ENCODE measurements at places on chromosomes 13 and 19.
A peak's percentile ranks its signal among the peaks of the same experiment; 100 is the strongest.

GRCh38 chr19:14004619-14005348 lies 1.3 kb downstream of the RFX1 start:
- no peak for DNase-seq

DNA sequence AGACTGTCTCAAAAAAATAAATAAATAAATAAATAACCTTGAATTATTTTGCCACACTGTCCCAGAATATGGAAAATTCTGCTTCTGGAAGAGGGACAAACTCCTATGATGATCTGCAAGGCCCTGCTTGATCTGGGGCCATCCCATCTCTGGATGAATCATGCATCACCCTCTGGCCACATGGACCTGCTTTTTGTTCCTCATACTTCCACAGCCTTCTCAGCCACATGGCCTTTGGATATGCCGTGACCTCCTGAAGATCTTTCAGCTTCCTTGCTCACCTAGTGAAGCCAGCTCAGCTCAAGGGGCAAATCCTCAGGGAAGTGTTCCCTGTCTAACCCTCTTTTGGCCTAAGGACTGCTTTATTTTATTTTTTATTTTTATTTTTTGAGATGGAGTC lies 10.3 kb downstream of the IER2 start:
- no peak for DNase-seq

GRCh38 chr19:51094696-51095279 lies 12.1 kb upstream of the KLK14 start:
- peak; percentile 70 for DNase-seq

DNA sequence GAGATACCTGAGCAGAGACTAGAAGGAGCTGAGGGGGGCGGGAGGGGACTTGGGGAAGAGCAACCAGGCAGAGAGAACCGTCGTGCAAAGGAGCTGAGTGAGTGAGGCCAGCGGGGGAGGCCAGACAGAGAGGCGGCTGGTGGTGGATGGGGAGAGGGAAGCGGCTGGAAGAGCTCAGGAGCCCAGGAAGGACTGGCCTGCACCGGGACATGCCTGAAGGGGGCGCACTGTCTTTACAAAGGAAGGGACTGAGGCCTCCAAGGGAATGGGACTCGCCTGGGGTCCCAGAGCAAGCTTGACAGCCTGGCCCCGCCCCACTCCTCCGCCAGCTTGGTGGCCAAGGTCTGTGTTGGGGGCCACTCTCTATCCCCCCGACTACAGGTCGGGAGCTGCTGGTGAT lies 14.9 kb downstream of the ONECUT3 start:
- no peak for DNase-seq

DNA sequence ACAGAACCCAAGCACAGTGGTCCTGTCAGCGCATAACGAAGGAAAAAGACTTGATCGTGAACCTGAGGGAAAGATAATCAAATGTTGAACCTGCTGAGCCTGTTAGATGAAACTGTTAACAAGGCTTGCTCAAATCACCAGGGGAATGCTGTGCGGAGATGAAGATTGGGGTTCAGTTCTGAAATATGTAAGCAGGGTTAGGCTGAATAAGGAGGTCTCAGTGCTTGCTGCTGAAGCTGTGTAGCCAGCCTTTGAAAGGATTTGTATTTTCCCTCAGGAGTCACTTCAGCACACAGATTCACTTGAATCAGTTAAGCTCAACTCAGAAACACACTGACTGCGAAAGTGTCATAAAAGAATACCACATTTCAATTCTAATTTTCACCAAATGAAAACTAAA lies 793.5 kb downstream of the OLFM4 start:
- DNase-seq, result no peak

- DNase-seq, result no peak
These were observed 134.8 kb upstream of the SPRY2 start for GRCh38 chr13:80475718-80476117.

- DNase-seq, result no peak
These were observed 26.3 kb downstream of the LYL1 start for GRCh38 chr19:13076320-13076719.

- no peak for DNase-seq
These were observed 217.1 kb downstream of the COL4A1 start for GRCh38 chr13:110089815-110090214.

- DNase-seq, result no peak
These were observed 61.6 kb downstream of the UNC13A start for GRCh38 chr19:17626456-17627015.

All from GM12891 (cell line).